ENCODE measurements at places on chromosomes 4 and X. TPM values are rescaled to one million over a fixed set of nuclear protein-coding genes. Genes with fewer than 3 reads are reported as not detected.

- no peak for DNase-seq
Observed at GRCh38 chr4:151667666-151668065, 93.1 kb downstream of the GATB start.

GRCh38 chr4:81215931-81216330, 909 bp upstream of the PRKG2 start:
- DNase-seq: no peak

Gene DUX4
- total RNA-seq: not detected

GRCh38 chrX:53438174-53438831, 4.1 kb upstream of the HSD17B10 start:
- no peak for DNase-seq

DNA sequence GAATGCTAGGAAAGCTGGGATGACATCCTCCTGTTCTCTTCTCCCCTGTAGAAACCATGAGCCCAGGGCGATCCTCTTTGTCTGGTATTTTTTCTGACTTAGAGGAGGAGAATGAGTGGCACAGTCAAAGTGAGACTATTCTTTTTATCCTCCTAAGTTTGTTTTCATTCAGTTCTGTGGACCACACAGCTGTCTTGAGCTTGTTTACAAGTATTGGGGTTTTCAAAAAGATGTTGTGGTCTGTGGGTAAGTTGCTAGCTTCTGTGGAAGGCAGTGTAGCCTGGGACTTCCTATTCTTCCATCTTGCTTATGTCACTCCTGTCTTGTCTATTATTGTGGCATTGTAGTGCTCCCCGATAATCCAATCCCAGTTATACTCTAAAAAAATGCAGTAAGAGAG, 223.0 kb downstream of the PAPSS1 start:
- no peak for DNase-seq

Gene XPNPEP2
- total RNA-seq: 0.20 TPM

GRCh38 chr4:137226221-137226620, 306.1 kb downstream of the PCDH18 start:
- no peak for DNase-seq

DNA sequence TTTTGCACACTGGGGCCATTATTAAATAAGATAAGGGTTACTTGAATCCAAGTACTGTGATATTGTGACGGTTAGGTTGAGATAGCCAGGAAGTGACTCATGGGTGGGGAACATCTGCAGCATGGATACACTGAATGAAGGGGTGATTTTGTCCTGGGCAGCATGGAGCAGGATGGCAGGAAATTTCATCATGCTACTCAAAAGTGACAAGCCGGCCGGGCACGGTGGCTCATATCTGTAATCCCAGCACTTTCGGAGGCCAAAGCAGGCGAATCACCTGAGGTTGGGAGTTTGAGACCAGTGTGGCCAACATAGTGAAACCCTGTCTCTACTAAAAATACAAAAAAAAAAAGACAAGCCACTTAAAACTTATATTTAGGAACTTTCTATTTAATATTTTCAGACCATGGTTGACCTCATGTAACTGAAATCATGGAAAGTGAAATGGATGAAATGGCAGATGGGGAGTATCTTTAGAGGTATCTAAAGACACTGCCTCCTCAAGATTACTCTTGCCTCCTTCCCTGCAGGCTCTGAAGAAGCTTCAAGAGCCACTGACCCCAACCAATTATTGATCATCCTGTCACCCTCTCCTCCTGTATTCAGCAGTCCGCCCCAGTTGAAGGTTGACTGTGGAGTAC, 3.9 kb upstream of the TRIM60 start:
- no peak for DNase-seq

- DNase-seq: no peak
Observed at GRCh38 chr4:48801016-48801715, 21.1 kb upstream of the FRYL start.

GRCh38 chr4:138188406-138189084, 53.6 kb downstream of the SLC7A11 start:
- no peak for DNase-seq

Gene TMPRSS11F
- not detected for total RNA-seq

DNA sequence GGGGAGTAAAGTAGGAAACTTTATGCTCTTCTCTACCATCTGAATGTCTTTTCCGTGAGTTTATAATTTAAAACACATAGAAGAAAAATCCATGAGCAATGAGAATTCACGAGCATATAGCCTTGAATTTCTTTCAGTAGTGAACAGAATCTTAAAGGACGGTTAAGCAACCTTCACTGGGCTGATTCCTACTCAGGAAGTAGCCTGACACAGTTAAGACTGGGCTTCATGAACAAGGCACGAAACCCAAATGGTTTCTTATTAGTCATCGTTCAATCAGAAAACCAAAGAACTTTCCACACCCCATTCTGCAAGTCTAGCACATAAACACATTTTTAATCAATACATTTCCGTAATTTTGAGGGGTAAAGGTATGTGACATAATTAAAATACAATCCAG, 95.8 kb downstream of the SH3KBP1 start:
- no peak for DNase-seq

DNA sequence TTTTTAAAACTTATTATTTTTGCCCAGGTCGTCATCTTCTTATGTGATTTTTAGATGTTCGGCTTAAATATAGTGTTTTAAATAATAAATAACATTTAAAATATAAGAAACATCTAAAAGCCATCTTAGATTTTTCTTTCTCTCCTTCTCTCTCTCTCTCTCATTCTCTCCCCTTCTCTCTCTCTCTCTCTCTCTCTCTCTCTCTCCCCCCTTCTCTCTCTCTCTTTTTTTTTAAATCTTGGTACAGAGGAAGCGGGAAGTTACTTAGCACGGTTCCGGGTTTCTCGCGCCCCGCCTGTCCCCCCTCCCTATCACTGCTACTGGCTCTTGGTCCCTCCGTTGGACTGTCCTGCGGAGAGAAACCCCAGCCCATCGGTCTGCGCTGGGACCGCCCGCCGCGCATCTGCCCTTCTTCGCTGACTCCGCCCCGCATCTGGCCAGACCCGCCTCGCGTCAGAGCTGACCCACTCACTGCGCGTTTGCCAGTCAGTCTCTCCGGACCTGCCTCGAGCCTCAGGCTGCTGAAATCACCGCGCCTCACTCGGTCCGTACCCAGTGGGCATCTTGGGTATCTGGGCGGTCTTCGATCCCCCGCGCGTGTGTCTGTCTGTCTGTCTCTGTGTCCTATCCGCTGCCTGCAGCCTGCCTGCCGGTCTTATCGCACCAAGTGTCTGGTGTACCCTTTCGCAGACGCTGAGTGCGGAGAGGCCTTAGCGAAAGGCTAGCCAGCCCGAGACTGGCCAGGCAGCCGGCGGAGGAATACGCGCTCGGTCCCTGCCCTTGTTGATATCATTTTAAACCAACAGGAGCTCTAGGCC, at the start of gene PABPC5:
Gene PABPC5 (plus strand): TSS at position 489 of the 818 bp plus-strand sequence. CDS start 739 bp downstream, outside the sequence.
- DNase-seq: peak; percentile 81

DNA sequence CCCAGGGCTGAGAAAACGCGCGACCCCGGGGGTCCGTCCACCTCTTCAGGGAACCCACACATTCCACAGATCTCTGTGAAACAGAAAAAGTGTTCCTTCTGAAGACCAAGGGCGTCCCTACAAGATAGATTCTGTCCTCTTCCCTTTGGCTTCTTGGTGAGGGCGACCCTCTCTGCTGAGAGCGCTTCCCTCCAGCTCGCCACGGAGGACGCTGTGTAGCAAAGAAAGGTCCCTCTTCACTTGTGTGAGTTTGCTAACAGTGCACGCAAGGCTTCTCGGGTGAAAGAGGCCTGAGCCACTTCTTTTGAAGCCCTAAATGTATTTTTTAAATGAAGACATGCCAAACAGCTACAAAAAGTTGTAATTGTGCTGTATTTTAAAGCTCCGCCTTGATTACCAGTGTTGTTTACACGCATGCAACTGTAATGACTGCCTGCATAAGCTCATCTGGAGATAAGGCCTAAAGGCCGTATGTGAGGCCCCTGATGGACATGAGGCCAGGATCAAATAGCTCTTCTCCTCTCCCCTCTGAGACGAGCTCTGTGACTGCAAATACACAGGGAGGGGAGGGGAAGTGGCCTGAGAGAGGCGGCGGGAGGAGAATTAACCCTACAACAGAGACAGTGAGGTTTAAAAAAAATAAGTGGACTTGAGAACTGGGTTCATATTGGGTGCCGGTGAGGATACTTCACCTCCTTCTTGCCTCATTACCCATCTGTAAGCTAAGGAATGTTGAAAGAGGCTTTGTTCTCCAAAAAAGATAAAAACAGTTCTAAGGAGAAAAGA, 95.5 kb downstream of the SOWAHB start:
- no peak for DNase-seq

GRCh38 chr4:165312506-165312905, 15.0 kb upstream of the MSMO1 start:
- DNase-seq: no peak

- no peak for DNase-seq
Observed at GRCh38 chr4:17324386-17324830, 187.5 kb downstream of the QDPR start.

GRCh38 chr4:184250795-184251669, 33.4 kb upstream of the ENPP6 start:
- DNase-seq: no peak

Gene BANK1
- 146 TPM for total RNA-seq

Gene IL2
- not detected for total RNA-seq

DNA sequence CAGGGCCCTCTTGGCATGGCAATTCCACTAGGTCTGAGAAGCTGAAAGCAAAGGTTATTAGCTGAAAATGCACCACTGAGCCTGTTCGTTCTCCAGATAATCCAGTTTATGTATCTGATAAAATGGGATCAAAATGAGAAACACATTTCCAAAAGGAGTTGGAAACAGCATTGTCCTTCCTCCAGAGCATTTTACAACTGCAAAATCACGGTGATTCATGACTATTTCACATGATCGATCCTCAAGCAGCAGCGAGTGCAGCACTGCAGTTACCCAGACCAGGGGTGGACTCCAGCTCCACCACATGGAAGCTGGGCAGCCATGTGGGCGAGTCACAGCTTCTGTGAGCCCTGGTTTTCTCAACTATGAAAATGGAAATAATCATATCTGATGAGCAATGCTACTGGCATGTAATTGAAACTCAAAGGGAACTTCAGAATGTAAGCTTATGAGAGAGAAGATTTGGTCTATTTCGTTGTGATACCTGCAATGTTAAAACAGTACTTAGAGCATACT, 78.7 kb upstream of the MSX1 start:
- DNase-seq: no peak

GRCh38 chr4:158333820-158334219, 123.5 kb downstream of the TMEM144 start:
- DNase-seq: no peak

Gene RNF175
- total RNA-seq: 0.33 TPM

DNA sequence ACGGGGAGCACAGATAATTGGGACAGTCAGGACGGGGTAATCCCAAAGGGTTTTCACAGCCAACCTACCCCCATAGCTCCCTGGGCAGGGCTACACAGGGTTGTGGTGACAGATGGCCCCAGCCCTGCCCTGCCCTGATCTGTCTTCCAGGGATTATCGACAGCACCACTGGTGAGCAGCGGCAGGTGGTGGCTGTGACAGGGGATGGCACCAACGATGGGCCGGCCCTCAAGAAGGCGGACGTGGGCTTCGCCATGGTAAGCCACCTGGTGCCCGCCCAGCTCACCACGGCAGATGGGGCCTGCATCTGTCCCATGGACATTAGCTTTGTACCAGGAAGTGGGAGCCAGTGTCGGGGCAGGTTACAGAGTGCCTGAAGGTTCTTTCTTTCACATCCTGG, 39.3 kb downstream of the ATP2B3 start:
- no peak for DNase-seq

Gene CSAG3
- total RNA-seq: not detected

Gene LPAR4
- not detected for total RNA-seq

DNA sequence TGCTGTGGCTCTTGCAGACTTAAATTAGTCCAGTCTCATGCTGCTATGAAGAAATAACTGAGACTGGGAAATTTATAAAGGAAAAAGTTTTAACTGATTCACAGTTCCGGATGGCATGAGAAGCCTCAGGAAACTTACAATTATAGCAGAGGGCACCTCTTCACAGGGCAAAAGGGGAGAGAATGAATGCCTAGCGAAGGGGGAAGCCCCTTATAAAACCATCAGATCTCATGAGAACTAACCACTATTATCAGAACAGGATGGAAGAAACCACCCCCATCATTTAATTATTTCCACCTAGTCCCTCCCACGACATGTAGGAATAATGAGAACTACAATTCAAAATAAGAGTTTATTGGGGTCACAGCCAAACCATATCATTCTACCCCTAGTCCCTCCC, 91.4 kb downstream of the GPR174 start:
- DNase-seq: no peak

GRCh38 chr4:128635955-128636560, 173.4 kb upstream of the JADE1 start:
- DNase-seq: no peak

DNA sequence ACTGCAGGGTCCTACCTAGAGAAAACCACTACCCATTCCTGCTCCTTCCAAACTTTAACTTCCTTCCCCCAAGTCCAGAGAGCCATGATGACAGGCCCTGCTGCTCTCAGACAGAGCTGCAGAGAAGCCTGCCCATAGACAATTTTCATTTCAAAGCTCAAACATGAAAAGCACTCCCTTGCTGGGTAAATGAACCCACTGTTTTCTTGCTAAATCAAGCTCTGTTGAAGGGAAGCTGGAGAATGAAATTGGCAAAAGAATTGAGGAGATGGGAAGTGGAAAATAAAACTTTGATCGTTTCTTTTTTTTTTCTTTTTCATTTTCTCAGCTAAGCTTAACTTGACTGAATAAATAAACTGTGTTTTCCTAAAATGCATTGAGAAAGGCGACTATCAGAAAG, 331.1 kb upstream of the CPEB2 start:
- DNase-seq: no peak

Gene ANKRD37
- 17.9 TPM for total RNA-seq

DNA sequence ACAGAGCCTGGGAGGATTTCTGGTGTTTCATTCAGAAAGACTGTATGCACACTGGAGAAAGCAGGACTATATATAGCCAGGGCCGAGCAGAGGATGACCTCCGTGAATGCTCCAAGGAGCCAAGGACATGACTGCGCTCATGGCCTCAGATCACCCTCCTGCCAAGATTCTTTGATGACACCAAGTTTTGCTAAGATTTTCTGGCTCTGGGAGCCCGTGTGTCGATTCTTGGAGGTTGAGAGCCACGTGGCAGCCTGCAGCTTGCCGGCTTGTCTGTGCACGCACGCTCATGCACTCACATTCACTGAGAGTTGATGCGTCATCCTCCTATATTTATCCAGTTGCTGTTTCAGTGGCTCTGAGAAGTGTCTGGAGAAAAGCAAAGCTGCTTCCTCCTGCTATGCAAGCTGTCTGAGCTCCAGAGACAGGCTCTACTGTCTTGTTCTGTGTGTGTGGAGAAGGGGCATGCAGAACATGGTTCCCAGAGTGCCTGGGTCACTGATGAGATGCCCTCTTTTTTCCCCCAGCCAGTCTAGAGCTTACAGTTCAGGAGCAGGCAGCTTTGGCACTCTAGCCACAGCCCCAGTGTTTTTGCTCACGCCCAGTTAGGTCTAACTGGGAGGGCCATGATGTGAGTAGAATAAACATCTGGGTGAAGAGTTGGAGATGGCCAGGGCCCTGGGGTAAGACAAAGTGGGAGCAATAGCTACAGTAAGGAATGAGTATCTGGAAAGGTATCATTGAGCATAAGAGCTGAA, 64.9 kb upstream of the SCOC start:
- DNase-seq: no peak

- no peak for DNase-seq
Observed at GRCh38 chr4:162015090-162015489, 148.7 kb downstream of the FSTL5 start.

Data from spleen (tissue), 13 donors.